HT-29 (cell line): ENCODE measurements at places on chromosomes 6 and 20.

GRCh38 chr6:72783666-72784065 is 161.8 kb downstream of the KCNQ5 start:
- no peak for DNase-seq

DNA sequence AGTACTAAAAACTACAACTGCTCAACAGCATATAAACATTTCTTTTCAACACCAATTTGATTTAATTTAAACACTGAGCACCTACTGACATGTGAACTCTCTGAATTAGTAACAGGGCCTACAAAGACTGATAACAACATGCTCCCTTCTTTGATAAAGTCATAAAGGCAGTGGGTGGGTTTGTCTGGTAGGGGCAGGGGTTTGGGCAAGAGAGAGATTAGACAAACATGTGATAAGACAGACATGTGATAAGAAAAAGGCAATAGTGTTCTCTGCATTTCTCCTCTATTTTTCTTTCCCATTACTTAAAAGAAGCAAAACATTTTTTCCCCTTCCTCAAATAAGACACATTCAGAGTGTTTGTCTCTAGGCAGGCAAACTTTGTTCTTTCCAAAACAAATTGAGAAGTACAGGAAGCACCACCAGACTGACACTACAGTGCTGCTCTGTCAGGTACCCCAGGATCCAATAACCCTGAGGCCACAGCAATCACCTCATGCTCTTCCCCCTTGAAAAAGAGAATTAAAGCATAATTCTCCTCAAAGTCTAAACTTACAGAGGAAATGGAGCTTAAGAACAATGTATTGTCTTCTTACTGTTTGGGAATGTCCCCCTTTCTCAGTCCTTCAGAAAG is 11.9 kb downstream of the C6orf52 start:
- no peak for DNase-seq

GRCh38 chr6:121504227-121504626 is 68.8 kb downstream of the GJA1 start:
- DNase-seq: no peak

DNA sequence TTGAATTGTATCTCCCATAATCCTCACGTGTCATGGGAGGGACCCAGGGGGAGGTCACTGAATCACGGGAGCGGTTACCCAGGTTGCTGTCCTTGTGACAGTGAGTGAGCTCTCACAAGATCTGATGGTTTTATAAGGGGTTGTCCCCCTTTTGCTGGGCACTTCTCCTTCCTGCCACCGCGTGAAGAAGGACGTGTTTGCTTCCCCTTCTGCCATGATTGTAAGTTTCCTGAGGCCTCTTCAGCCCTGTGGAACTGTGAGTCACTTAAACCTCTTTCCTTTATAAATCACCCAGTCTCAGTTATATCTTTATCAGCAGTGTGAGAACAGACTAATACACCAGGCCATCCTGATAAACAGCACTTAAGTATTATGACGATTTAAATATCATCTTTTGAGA is 9.0 kb upstream of the MRGBP start:
- no peak for DNase-seq

- DNase-seq: no peak
Observed at GRCh38 chr6:139449611-139450000, 75.2 kb upstream of the CITED2 start.
